ENCODE measurements at places on chromosomes 16 and 17.

- DNase-seq, result no peak
Measured at GRCh38 chr17:39752241-39752881, 14.6 kb downstream of the GRB7 start.

DNA sequence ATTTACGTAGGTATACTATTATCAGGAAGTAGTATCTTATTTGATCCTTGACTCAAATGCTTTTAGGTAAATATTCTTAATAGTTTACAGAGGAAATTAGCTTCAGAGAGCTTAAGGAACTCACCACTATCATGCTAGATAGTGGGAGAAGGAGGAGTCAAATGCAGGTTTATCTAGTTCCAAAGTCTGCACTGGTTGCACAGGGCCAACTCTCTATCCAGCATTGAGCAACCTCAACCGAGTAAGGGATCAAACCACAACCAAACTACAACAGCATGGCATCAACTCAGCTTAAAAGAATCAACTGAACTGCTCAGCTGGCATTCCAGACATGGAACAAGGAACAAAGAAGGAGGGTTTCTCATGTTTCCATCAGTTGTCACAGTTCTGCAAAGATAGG lies 306.0 kb downstream of the MAF start:
- DNase-seq, result no peak

- peak; percentile 49 for DNase-seq
Measured at GRCh38 chr16:15682105-15682570, 32.1 kb downstream of the NDE1 start.

DNA sequence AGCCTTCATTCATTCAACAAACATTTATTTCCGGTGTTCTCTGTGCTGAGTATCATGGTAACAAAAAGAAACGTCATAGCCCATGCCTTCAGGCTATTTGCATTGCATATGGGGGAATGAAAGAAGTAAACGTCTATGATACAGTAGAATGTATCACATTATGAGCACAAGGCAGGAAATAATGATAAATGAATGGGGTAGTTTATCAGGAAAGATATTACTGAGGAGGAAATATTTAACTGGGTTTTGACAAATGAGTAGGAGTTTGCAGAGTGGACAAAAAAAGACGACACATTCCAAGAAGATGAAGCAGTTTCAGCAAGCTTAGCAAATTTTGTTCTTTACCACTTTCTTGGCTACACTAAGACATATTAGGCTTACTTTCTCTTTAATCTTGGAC lies 1.3 kb upstream of the KRTAP4-7 start:
- no peak for DNase-seq

DNA sequence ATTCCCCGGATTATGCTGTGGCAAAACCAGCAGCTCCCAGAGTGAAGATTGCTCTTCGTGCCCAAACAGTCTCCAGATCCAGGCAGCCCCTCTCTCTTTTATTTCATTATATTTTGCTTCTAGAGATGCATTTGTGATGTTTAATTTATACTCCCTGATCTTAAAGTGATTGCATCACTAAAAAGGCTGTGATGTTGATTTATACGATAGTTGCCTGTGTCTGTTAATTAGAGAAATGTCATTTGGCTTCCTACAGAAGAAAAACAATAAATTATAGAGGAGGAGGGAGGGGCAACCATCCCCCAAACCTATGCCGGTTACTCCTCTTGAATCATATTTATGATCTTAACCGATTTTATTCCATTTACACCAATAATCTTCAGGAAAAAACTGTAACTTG lies 615.3 kb downstream of the TOX3 start:
- no peak for DNase-seq
